ENCODE measurements at places on chromosomes 4 and X. TPM values are rescaled to one million over a fixed set of nuclear protein-coding genes. Genes with fewer than 3 reads are reported as not detected.

- DNase-seq, result no peak
Measured at GRCh38 chr4:122636697-122637096, 15.8 kb upstream of the IL21 start.

DNA sequence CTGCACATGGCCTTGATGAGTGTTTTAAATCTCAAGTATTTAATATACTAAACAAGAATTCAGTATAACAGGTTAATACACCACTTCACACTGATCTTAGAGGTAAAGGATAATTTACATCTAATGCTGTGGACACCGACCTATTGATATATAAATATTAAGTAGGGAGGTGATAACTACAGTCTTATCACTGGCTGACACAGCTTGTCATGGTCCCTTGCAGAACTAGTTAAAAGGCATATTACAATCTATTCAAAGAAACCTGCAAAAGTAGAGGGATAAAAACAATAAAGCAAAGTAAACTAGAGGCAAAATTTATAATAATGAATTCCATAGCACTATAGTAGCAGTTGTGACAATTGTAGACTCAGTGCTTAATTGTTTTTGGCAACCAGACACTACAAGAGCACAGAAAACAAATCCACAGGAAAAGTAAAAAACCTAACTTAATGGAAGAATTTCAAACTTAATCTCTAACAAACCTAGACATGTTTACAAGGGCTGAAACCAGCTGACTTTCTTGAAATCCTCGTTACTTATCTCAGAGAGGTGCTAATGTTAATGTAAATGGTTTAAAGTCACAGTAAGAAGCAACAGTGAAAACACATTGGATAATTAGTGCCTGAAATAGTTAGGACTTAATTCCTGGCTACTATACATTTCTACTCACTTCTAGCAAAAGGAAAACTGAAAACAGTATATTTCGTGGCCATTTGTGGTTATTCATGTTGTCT lies 25.0 kb downstream of the MFAP3L start:
- DNase-seq, result no peak

DNA sequence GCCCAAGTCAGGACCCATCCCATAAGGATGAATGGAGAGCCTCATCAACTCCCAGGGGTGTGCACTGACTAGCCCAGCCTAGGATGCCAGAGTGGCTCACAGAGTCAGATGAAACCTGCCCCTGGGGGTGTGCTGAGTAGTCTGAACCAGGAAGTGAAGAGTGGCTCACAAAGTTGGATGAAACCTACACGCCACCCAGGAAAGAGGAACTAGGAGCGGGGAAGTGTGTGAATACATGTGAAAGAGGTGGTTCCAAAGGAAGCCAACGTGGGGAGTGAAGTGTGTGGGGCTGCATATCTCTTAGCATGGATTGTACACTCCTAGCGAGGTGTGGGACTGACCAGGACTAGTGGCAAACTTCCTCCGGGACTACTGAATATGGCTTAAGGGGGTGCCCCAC lies 902.1 kb upstream of the NDST4 start:
- DNase-seq, result no peak

GRCh38 chrX:97682991-97683840 lies 799.5 kb downstream of the RPA4 start:
- DNase-seq, result no peak

DNA sequence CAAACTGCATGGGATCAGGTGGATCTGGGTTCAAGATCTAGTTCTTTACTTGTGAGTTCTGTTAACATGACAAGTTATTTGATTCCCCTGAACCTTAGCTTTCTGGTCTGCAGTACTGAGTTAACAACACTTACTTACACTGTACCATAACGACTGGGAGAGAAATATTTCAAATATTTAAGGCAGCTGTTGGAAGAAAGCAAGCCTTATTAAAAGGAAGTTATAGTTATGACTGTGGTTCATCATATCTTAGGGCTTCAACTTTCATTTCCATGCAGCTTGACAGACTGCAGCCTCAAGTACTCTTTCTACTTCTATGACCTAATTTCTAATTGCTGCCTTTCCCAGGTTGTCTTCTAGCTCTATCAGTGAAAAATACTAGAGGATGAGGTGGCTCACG lies 40.0 kb upstream of the PDGFRA start:
- DNase-seq, result no peak

- no peak for DNase-seq
Measured at GRCh38 chrX:110050901-110051300, 48.0 kb downstream of the TMEM164 start.

DNA sequence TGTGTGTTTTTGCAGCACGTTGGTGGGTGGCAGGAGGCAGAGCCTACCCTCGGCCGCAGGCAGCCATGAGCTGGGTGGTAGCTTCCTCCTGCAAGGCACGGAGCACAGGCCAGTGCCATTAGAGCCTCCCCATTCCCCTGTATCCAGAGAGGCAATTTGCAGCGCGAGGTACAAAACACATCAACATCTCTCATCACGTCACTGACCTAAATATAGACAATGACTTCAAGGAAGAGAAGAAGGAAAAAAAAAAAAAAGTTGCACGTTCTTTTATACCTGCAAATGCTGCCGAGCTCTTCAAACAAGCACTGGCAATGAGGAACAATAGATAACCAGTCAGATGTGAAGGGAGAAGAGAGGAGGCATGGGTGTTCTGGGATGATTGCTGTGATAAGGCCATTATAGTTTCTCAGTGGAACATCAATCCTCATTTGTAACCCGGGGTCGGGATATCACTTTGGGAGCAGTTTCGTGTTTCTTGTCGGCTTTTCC lies 159.9 kb downstream of the MGST2 start:
- DNase-seq, result no peak

DNA sequence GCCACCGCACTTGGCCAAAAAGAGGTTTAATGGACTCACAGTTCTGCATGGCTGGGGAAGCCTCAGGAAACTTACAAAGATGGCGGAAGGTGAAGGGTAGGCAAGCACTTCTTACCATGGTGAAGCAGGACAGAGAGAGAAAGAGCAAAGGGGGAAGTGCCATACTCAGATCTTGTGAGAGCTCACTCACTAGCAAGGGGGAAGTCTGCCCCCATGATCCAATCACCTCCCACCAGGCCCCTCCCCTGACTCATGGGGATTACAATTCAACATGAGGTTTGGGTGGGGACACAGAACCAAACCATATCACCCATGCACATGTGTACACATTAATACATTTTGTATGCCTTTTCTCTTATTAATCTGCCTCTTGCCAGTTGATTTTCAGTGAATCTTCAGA lies 77.2 kb upstream of the HSD17B10 start:
- no peak for DNase-seq

DNA sequence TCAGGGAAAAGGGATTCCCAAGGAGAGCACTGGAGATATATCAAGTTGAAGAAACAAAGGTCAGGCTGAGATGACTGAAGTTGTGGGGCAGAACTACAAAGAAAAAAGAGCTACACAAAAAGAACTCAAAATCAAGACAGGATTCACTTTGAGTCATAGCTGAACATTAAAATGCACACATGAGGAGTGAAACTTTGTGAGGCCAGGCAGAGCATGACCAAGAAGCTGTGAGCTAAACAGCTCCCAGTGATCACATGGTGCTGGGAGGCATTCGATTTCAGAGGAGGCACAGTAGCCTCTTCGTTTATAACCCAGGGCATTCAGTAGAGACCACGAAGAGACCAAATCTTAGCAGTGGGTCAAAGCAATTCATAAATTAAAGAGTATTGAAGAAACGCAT lies 145.3 kb downstream of the ATRX start:
- no peak for DNase-seq

- DNase-seq, result no peak
Measured at GRCh38 chr4:167787231-167787630, 305.1 kb upstream of the ANXA10 start.

- no peak for DNase-seq
Measured at GRCh38 chr4:186272699-186273391, 6.9 kb downstream of the F11 start.

DNA sequence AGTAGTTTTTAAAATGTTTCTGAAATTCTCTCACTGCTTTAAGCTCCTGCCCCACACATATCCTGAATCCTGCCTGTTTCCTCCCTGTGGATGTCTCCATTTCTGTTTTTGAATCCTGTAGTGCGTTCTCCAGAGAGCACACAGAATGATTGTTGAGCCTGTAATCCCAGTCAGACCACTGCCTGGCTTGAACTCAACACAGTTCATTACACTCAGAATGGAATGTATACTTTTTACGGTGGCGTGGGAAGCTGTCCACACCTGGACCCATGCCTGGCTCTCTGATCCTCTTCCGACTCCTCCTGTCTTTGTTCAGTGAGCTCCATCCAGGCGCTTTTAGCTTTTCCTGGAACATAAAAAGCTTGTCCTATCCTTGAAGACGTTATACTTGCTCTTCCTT lies 1217.0 kb upstream of the PRKX start:
- no peak for DNase-seq

VAMP7 gene
- 76.1 TPM for total RNA-seq

HTN1 gene
- total RNA-seq, result not detected

FRG2 gene
- total RNA-seq, result not detected

NOX1 gene
- not detected for total RNA-seq

DYNLT3 gene
- total RNA-seq, result 49.9 TPM

RBMXL3 gene
- total RNA-seq, result not detected

Data from renal cortical epithelial cell (primary cell).